ENCODE measurements at places on chromosomes 3 and 15.

DNA sequence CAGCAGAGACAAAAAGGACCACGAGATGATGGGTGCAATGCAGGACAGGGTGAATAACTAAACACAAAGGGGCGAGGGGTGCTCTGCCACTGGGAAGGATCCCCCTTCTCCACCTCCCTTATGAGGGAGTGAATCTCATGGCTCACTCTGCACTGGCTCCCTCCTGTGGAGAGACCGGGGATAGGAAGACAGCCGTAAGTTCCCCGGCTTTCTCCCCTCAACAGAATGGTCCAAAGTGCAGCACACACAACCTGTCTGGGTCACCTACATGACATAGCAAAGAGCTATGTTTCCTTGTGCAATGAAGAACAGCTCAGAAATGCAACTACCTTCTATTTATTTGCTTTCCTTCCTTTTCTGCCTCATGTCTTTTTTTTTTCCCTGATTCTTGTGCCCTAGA, 7.8 kb upstream of the ACSBG1 start:
- no peak for DNase-seq

DNA sequence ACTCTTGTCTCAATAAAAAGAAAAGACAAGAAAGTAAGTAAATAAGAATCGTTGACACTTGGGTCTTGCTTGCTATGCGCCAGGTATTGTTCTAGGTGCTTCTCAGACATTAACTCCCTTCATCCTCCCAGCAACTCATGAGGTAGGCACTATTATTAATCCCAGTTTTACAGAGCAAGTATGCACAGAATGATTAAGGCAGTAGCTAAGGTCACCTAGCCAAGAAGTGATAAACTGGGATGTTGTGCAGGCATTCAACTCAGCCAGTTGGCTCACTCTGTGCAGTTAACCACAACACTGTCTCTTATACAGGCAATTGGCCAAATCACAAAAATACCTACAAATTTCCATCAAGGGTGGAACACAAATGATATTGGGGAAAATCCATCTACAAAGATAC, 1.7 kb upstream of the C3orf33 start:
- DNase-seq, result no peak

DNA sequence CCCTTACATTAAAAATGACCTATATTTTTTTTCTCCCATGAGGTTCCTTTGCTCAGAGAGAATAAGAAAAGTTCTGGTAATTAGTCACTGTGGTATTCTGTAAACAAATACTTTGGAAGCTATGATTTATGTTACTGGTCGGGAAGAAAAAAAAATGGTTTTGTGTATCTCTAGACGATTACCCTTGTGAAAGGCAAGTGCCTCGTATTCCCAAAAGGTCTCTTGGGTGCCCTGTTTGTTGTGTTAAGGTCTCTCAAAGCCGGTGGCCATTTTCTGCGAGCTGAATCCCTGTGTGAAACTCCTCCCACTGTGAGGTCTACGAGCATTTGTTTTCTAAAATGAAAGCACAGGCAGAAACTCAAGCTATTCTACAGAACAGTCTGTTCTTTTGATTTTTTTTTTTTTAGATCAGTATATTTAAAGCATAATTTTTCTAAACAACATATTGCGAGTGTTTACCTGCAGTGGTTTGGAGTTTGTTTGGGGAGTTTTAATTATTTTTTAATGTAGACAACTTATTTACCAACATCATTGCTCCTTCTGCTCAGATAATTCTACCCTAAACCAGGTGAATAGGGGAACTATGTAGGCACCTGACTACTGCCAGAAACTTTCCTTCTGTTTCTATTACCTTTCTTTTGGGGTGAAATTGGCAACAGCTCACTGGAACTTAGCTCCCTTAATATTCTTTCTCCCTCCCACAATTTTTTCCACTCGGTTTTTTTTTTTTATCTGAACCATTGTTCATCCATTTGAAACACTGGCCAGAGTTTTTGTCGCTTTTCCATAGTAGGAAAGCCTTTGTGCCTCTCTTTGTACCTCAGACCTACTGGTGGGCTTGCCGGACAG, 44.0 kb downstream of the ZBTB38 start:
- peak; percentile 55 for DNase-seq

DNA sequence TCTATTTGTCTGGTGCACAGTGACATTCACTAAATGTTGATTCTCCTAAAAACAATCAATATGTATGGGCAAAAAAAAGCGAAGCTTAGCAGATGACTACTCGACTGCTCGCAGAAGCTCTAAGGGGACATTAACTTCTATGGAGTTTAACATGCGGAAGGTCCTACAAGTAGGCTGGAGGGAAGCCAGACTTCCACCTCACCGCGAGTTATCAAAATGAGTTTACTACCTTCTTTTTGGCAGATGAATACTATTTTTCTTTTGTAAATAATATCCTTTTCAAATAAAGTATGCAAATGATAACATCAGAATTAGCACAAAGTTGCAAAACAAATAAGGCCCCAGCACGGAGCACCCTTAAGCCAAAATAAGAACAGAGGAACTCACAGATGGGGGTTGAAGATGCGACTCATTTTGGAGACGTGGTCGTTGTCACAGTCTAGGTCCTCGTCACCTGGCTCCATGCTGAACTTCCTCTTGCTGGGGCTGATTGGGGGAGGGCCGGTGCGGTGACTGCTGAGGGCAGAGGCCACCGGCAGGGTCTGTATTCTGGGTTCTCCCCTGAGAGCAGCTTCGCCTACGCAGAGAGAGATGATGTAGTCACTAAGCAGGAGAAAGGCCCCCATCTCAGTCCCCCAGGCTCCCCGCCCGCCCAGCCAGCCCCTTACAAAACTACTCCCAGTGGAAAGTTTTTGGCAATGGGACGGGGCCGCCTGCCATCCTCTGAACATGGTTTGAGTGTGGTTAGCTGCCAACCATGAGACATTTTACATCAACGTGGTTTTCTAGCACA, 42.1 kb downstream of the VGLL4 start:
- DNase-seq, result no peak

DNA sequence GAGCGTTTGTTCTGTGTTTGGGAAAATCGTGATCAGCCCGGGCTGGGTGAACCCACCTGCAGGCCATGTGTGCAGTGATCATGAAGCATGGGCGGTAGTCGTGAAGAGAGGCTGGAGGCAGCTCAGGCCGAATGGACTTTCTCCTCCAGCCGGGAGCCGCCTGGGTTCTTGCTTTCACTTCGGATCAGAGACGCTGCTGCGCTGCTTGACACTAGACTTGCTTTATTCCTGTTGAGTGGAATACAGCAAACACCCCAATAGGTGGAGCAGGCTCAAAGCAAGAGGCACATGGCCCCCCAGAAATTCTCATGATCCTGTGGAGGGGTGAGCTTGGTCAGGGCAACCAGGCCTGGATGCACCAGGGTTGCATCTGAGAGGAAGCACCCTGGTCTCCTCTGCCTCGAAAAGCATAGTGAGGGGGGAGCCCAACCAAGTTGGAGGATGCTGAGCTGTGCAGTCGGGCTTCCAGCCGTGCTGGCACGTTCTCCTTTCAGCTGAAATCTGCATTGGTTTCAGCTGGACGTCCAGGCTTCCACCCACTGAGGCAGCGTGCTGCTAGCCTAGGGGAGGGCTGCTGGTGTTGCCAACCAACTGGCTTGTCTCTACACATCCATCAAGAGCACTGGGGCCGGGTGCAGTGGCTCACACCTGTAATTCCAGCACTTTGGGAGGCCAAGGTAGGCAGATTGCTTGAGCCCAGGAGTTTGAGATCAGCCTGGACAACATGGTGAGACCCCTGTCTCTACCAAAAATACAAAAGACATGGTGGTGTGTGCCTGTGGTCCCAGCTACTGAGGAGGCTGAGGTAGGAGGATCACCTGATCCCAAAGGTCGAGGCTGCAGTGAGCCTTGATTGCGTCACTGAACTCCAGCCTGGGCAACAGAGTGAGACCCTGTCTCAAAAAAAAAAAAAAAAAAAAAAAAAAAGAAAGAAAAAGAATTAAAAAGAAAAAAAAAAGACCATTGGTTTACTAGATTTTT, 2.8 kb upstream of the NRROS start:
- DNase-seq, result no peak
